ENCODE measurements at places on chromosomes 6 and 20. TPM values are rescaled to one million over a fixed set of nuclear protein-coding genes. Genes with fewer than 3 reads are reported as not detected.

GNMT gene
- 3.4 TPM for total RNA-seq

EEF1E1 gene
- 11.7 TPM for total RNA-seq

CFB gene
- total RNA-seq = 1.3 TPM

CCM2L gene
- not detected for total RNA-seq

HAO1 gene
- total RNA-seq = not detected

VSTM2L gene
- total RNA-seq = not detected

CLDN20 gene
- total RNA-seq = not detected

HLA-E gene
- total RNA-seq = 1,207 TPM

ZSCAN23 gene
- total RNA-seq = 1.8 TPM

MYL9 gene
- total RNA-seq = 1.3 TPM

MRAP2 gene
- not detected for total RNA-seq

DNA sequence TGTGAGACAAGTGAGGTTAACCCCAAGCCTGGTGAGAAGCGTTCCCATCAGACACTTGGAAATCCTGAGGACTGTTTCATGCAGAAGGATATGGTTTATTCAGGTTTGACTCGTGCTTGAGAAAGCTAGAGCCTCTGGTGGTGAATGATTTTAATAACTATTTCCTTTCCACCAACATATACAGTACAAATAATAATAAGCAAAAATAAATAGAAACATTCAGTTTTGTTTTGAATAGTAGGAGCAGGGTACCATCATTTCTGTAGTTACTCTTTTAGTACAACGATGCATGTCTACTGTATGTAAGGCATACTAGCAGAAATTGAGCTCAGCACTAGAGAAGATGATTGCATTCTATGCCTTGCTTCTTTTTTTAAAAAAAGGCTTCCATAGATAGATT lies 33.5 kb downstream of the PLG start:
- no peak for DNase-seq

- DNase-seq = no peak
These were observed 191.9 kb upstream of the PREP start for GRCh38 chr6:105594821-105595220.

- DNase-seq = no peak
These were observed 48.1 kb upstream of the SLC17A4 start for GRCh38 chr6:25706314-25707014.

DNA sequence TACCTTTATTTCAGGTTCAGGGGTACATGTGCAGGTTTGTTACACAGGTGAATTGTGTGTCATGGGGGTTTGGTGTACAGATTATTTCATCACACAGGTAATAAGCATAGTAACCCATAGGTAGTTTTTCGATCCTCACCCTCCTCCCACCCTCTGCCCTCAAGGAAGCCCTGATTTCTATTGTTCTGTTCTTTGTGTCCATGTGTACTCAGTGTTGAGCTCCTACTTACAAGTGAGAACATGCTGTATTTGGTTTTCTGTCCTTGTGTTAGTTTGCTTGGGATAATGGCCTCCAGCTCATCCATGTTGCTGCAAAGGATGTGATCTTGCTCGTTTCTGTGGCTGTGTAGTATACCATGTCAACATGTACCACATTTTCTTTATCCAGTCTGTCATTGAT lies 66.0 kb downstream of the STK4 start:
- DNase-seq = no peak

DNA sequence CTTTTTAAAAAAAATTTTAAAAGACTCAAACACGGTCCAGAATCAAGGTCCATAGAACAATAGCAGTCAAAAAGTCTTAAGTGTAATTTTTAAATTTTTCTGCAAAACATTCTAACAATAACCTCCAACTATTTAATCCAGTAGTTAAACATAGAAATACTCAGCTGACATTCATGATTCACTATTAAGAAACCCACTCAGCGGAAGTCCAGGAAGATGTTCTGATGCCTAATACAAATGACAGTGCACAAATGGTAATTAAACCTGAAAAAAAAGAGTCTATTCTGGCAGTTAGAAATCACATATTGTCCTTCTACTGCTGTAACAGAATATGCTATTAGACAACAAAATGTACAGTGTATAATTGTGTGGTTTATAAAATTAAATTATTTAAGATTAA lies 128.2 kb upstream of the BMP5 start:
- no peak for DNase-seq

- no peak for DNase-seq
These were observed 20.2 kb downstream of the ZBTB46 start for GRCh38 chr20:63810730-63811490.

DNA sequence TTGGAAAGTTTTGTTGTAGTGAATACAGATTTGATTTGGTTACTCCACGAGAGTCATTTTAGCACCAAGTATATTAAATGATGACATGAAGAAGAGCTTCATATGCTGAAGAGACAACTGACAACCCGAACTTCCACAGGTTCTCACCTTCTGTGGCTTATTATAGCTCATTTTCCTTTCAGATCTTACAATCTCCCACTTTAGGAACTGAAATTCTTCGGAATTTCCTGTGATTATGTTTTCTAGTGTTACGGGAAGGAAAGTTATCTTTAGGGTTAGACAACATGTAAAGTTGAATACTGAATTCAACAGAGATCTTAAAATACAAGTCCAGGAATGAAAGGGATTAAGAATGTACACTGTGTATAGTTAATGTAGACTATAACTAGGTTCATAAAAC lies 49.6 kb upstream of the TXNDC5 start:
- no peak for DNase-seq

- no peak for DNase-seq
These were observed 6.5 kb upstream of the PSORS1C2 start for GRCh38 chr6:31145386-31145785.

DNA sequence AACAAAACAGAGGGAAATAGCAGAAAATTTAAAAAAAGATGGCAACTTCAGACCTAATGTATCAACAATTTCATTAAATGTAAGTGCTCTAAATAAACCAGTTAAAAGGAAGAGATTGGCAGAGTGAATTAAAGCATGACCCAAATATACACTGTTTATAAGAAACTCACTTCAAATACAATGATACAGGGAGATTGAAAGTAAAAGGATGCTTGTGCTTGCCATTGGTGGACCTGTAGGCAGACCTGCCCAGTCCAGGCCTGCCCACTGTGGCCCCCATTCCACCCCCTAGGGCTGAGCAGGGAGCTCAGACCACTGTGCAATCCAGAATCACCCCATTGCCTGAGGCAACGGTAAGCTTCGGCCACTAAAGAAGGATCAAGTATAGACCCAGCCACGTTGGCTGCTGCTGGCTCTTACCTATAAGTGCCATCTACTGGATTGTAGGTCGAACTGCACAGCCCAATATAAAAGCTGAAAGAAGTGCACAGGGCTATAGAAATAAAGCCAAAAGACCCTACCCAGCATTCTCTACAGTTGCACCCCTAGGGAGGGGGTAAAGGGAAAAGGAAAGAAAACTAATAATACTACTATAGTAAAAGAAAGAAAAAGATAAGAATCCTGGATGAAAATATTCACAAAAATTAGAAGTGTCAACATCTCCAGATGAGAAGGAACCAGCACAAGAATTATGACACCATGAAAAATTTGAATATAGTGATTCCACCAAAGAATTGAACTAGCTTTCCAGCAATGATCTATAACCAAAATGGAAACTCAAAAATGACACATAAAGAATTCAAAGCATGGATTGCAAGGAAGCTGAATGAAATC lies 36.1 kb downstream of the PSMB1 start:
- no peak for DNase-seq

DNA sequence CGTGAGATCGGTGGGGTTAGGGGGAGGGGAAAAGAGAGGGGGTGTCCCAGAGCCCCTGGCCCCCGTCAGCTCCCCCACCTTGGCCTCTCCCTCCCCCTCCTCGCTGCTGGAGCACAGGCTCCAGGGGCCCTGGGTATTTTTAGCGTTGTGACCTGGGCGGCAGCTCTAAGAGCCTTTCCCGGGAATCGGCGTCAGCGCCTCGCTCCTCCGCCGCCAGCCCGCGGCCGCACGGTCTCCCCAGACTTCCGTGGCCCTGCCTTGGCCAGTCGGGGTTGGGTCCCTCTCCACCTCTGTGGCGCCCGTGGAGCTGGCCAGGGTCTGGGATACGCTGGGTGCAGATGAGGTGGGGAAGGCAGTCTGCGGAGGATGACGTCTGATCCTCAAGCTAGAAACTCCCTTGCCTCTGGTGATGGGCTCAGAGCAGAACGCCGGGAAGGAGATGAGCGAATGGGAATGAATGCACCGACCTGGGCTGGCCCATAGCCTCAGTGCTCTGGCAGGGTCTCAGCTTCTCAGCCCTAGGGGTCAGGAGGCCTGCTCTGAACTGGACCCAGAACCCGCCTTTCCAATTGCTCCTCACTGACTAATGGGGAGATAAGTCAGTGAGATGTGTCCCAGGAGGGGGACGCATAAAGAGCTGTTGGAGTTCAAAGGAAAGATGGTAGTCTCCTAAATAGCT lies 883 bp upstream of the DBNDD2 start:
- no peak for DNase-seq

DNA sequence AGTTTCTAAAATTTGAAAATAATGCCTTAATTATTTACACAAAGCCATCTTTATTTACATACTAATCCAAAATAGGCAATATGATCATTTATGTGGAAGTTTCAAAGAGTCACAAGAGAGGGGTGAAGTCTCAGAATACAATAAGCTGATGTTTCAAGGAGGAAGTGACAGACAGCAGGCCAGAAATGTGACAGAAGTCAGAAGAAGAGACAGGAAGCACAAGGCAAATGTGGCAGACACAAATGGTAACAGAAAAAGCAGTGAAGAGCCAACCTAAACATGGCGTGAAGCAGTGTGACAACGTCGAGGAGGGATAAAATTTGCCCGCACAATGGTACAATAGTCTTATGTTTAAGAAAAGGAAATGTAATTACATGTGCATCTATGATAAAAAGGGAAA lies 59.8 kb downstream of the SHPRH start:
- DNase-seq = no peak

DNA sequence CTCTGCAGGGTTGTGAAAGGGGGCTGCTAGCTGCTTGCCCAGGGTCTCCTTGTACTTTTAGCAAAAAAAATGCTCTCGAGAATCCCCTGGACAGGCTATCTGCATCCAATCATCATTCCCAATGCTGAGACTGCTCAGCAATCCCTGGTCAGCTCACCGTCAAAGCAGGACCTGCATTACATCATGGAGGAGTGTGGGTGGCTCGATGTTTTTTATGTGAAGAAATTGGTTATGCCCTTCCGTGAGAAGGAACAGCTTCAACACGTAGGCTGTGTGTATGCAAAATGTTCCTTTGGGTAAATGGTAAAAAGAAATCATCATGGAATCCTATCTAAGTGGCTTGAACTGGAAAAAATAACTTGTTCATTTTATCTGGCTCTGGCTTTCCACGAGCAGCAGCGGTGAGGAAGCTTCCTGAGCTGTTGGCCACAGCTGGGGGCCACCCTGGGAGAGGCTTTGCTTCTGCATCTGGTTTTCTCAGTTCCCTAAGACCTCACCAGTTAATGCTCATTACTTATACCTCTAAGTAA lies 111.4 kb downstream of the FYN start:
- DNase-seq = no peak

- no peak for DNase-seq
These were observed 475.3 kb upstream of the NRSN1 start for GRCh38 chr6:23650676-23651075.

- peak; percentile 47 for DNase-seq
These were observed 11.2 kb downstream of the GNAS-AS1 start for GRCh38 chr20:58839474-58839874.

- no peak for DNase-seq
These were observed 36.5 kb downstream of the SNX14 start for GRCh38 chr6:85556992-85557668.

- peak; percentile 19 for DNase-seq
These were observed 61.6 kb upstream of the MRPS10 start for GRCh38 chr6:42279144-42279781.

DNA sequence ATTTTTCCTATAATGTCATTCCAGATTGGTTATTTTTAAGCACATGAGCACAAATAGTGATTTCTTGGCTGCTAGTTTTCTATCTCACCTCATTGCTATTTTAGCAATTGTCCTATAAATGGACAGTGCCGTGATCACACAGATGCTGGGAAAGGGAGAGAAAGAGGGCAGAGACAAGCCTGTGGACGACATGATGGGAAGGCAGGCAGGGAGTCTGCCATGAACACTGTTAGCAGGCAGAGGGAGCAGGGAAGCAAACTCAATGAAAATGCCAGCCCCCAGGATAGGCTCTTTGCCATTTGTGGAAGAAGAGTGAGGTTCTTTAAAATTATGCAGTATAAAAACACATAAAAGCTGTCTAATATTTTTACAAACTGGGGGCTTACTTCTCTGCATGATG lies 96.8 kb downstream of the ADTRP start:
- no peak for DNase-seq

GRCh38 chr6:24856901-24857670 lies 58.4 kb upstream of the ARMH2 start:
- DNase-seq = no peak

- no peak for DNase-seq
These were observed 37.8 kb downstream of the DUSP22 start for GRCh38 chr6:329888-330691.

DNA sequence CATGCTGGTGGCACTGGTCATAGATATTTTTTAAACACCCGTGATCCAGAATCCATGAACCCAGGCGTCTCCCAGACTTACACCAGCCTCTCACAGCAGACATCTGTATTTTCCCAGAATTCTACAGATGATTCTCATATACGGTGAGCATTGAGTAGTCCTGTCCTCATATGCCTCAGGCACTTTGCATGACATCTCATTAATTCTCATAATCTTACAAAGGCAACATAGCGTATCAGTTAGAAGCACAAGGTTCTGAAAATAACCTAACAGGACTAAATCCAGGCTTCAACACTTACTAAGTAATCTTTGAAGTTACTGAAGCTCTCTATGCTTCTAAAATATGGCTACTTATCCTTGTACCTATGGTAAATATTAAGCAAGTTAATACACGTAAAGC lies 8.9 kb downstream of the NDUFAF4 start:
- no peak for DNase-seq

GRCh38 chr20:18837718-18838117 lies 24.1 kb downstream of the SCP2D1 start:
- DNase-seq = no peak

DNA sequence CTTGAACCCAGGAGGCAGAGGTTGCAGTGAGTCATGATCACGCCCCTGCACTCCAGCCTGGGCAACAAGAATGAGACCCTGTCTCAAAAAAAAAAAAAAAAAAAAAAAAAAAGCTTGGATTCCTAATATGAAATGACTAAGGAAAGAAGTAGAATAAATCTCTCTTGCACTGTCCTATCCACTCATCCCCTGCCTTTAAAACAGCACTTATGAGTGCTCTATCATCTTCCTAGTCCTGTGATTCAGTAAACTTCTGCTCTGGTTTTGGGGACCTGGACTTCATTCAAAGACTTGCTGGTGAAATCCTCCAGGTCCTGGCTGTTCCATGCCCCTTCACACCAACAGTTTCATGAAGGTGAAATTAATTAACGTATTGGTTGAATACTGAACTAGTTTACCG lies 29.6 kb downstream of the TNFAIP3 start:
- DNase-seq = no peak

Measured in T-cell (primary cell).